ENCODE measurements at places on chromosomes 16 and 17. TPM values are rescaled to one million over a fixed set of nuclear protein-coding genes. Genes with fewer than 3 reads are reported as not detected.

KRTAP4-9 gene
- not detected for polyA plus RNA-seq

PTGES3L gene
- polyA plus RNA-seq = 1.4 TPM

PRSS8 gene
- not detected for polyA plus RNA-seq

MARF1 gene
- 38.4 TPM for polyA plus RNA-seq

SCNN1B gene
- 0.24 TPM for polyA plus RNA-seq

SYNRG gene
- 70.9 TPM for polyA plus RNA-seq

TBC1D28 gene
- not detected for polyA plus RNA-seq

TAT gene
- not detected for polyA plus RNA-seq

SLC16A6 gene
- polyA plus RNA-seq = 0.33 TPM

TEKT3 gene
- polyA plus RNA-seq = not detected

HS3ST3B1 gene
- 0.70 TPM for polyA plus RNA-seq

CHRNB1 gene
- polyA plus RNA-seq = 13.8 TPM

PITPNC1 gene
- polyA plus RNA-seq = 26.0 TPM

SNF8 gene
- polyA plus RNA-seq = 108 TPM

HOXB2 gene
- polyA plus RNA-seq = 0.94 TPM

TMEM114 gene
- polyA plus RNA-seq = not detected

LITAFD gene
- polyA plus RNA-seq = not detected

ATAD5 gene
- 1.7 TPM for polyA plus RNA-seq

CSF3 gene
- polyA plus RNA-seq = not detected

ZC3H7A gene
- 37.5 TPM for polyA plus RNA-seq

ODF4 gene
- polyA plus RNA-seq = not detected

C17orf78 gene
- polyA plus RNA-seq = not detected

MYH2 gene
- not detected for polyA plus RNA-seq

LRRC46 gene
- 0.90 TPM for polyA plus RNA-seq

Measured in IgD-negative memory B cell (primary cell).